NCI-H69 (cell line): ENCODE measurements at places on chromosomes 2 and 18.

DNA sequence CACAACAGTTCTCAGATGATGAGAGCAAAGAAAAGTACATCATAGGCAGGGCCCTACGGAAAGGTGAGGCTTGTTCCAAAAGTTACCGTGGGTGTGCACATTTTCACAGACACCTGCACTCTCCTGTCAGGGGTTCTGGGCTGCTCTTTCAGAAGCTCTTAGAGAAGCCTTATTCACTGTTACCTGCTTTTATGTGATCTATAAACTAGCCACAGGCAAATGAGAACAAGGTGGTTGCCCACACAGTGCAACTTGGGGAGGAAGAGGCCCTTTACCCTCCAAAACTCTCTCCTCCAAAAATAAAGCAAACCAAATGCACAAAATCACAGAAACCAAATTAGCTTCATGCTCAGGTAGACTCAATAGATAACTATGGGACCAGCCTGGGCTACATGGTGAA lies 11.1 kb upstream of the CUL3 start:
- no peak for DNase-seq

- no peak for DNase-seq
Observed at GRCh38 chr2:236610991-236611821, 41.6 kb downstream of the ACKR3 start.

DNA sequence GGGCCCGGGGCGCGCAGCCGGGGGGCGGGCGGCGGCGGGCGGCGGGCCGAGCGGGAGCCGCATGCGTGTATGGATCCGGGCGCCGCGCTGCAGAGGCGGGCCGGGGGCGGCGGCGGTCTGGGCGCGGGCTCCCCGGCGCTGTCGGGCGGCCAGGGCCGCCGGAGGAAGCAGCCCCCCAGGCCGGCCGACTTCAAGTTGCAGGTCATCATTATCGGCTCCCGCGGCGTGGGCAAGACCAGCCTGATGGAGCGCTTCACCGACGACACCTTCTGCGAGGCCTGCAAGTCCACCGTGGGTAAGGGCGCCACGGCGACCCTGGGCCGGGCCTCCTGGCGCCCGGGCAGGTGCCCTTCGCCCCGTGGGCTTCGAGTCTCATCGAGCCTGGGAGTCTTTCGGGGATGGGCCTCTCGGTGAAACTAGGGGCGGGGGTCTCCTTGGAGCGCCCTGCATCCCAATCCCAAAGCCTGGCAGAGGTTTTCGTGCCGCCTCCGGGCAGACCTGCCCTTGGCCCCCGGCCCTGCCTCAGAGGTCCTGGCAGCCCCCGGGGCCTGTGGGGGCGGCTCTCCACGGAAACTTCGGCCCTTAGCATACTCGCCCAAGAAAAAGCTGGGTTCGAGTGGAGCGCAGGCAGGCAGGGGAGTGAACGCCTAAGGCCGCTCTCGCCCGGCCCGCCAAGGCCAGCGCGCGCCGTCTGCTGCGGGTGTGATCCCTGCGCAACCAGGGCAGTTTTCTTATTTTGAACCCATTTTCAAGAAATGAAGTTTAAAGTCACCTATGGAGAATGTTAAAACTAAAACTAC lies 622 bp downstream of the RAB12 start:
- DNase-seq: peak; percentile 75

- peak; percentile 79 for DNase-seq
Observed at GRCh38 chr18:34595690-34596089, 114.4 kb upstream of the DTNA start.

- peak; percentile 1 for DNase-seq
Observed at GRCh38 chr2:209872675-209873074, 101.0 kb downstream of the UNC80 start.

GRCh38 chr2:70124983-70125480 lies 37.8 kb downstream of the PCBP1 start:
- peak; percentile 71 for DNase-seq
